Uterus (tissue), 4 donors: ENCODE measurements at places on chromosomes 12 and 14. TPM values are rescaled to one million over a fixed set of nuclear protein-coding genes. Genes with fewer than 3 reads are reported as not detected.
A peak's percentile ranks its signal among the peaks of the same experiment; 100 is the strongest.

Gene CCNK
- 40.6 TPM for total RNA-seq

DNA sequence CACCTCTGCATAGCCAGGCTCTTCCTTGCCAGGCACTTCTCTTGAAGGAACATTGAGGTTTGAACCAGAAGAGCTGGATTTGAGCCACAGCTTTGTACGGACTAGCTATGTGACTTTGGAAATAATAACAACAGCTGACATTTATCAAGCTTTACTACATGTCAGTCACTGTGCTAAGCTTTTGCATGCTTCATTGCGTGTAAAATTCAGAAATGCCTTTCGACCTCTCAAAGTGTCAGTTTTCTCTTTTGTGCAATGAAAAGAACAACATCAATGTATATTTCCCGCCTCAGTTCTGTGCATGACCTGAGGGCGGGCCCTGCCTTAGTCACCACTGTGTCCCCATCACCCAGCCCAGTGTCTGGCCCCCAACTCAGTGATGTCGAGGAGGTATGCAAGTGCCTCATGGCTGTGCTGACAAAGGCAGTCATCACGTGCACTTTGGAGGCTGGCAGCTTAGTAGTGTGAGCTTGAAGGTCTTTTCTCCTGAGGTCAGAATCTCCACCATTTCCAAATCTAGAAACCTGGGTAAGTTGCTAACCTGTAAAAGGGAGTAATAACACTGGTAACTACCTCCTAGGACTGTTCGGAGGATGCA is 17.9 kb upstream of the AQP2 start:
- no peak overlapping the region for H3K27ac ChIP-seq
- H3K36me3 ChIP-seq = no peaks in the 10 kb centered on the region
- DNase-seq = no peak
- H3K4me3 ChIP-seq = no peak overlapping the region

Gene ZBTB25
- 10.9 TPM for total RNA-seq

Gene KRT83
- total RNA-seq = not detected

Gene SLC25A47
- total RNA-seq = not detected

DNA sequence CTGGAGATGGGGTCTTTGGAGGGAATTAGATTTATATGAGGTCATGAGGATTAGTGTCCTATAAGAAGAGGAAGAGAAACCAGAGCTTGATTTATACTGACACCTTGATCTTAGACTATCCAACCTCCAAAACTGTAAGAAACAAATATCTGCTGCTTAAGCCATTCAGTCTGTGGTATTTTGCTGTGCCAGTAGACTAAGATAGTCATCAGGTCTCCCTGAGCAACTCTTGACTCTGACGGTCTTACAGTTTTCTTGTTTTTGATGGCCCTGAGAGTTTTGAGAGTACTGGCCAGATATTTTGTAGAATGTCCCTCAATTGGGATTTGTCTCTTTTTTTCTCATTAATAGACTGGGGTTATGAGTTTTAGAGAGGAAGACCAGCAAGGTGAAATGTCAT is 51.7 kb downstream of the TSHR start:
- H3K4me3 ChIP-seq = no peak overlapping the region
- no peaks in the 10 kb centered on the region for H3K4me1 ChIP-seq

- H3K4me3 ChIP-seq = no peak overlapping the region
- peak overlapping the region; percentile 52 for H3K27ac ChIP-seq
- DNase-seq = peak; percentile 24
- no peaks in the 10 kb centered on the region for H3K27me3 ChIP-seq
These were observed 92.7 kb downstream of the DIP2B start for GRCh38 chr12:50597200-50598195.

Gene CLEC1A
- 22.4 TPM for total RNA-seq

DNA sequence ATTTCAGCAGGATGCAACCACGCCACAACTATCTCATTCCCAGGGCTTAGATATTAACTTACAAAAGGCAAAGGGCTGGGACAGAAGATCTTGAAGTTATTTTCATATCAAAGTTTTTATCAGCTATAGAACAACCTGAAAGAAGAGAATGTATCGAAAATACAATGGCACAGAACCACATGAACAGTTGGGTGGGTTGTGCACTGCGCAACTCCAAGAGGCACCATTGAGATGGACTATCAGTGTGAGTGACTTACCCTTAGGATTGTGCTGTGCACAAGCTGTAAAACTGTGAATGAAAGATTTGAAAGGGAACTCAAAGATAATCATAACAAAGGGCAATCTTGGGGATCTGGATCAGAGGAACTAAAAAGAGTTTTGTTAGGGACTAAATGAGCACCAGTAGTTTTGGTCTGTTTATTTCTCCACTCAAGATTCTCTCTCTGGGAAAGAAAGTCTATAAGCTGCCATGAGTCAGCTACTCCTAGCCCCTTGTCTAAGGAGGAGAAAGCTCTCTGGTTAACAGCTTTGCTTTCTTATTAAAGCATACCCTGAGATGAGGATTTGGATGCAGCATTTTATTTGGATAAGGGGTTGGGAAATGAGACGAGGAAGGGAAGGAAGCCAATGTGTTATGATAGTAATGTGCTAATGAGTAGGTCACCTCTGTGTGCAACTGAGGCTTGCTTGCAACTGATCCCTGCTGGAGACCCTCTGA is 62.2 kb downstream of the TBX5 start:
- H3K4me3 ChIP-seq = no peak overlapping the region
- DNase-seq = no peak
- no peaks in the 10 kb centered on the region for H3K4me1 ChIP-seq
- H3K27me3 ChIP-seq = no peaks in the 10 kb centered on the region
- no peak overlapping the region for H3K27ac ChIP-seq

Gene FOXG1
- total RNA-seq = not detected

GRCh38 chr14:65335411-65335947 is 77.1 kb upstream of the FUT8 start:
- no peaks in the 10 kb centered on the region for H3K4me1 ChIP-seq
- no peaks in the 10 kb centered on the region for H3K27me3 ChIP-seq
- no peak for DNase-seq
- no peaks in the 10 kb centered on the region for H3K36me3 ChIP-seq
- no peak overlapping the region for H3K4me3 ChIP-seq

Gene SELPLG
- 3.6 TPM for total RNA-seq

- no peaks in the 10 kb centered on the region for H3K4me1 ChIP-seq
- no peak overlapping the region for H3K27ac ChIP-seq
- no peaks in the 10 kb centered on the region for H3K27me3 ChIP-seq
- no peaks in the 10 kb centered on the region for H3K36me3 ChIP-seq
- DNase-seq = no peak
- no peak overlapping the region for H3K4me3 ChIP-seq
These were observed 70.1 kb downstream of the SLC6A15 start for GRCh38 chr12:84842406-84843013.

GRCh38 chr14:26323869-26324268 is 274.0 kb downstream of the NOVA1 start:
- no peak for DNase-seq
- no peaks in the 10 kb centered on the region for H3K36me3 ChIP-seq
- H3K4me1 ChIP-seq = no peaks in the 10 kb centered on the region
- no peaks in the 10 kb centered on the region for H3K27me3 ChIP-seq
- no peak overlapping the region for H3K4me3 ChIP-seq

DNA sequence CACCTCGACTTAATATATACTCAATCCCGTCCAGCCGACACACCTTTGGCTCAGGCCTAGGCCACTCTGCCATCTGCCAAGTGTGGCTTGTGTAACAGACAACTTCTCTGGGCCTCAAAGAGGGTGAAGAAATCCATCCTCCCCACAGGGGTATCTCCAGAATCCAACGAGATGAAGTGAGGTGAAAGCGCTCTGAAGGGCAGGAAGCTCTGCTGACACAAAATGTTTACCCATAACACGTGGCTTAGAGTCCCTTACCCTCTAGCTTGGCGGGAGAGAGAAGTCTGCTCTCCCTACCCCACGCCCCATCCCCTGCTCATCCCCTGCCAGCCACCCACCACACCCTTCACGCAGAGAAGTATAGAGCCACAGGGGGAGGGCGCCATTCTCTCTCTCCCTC is 13.0 kb downstream of the ZBTB39 start:
- no peak overlapping the region for H3K4me3 ChIP-seq
- peaks cover under 1% of the 10 kb centered on the region for H3K4me1 ChIP-seq
- no peaks in the 10 kb centered on the region for H3K36me3 ChIP-seq
- no peaks in the 10 kb centered on the region for H3K27me3 ChIP-seq

DNA sequence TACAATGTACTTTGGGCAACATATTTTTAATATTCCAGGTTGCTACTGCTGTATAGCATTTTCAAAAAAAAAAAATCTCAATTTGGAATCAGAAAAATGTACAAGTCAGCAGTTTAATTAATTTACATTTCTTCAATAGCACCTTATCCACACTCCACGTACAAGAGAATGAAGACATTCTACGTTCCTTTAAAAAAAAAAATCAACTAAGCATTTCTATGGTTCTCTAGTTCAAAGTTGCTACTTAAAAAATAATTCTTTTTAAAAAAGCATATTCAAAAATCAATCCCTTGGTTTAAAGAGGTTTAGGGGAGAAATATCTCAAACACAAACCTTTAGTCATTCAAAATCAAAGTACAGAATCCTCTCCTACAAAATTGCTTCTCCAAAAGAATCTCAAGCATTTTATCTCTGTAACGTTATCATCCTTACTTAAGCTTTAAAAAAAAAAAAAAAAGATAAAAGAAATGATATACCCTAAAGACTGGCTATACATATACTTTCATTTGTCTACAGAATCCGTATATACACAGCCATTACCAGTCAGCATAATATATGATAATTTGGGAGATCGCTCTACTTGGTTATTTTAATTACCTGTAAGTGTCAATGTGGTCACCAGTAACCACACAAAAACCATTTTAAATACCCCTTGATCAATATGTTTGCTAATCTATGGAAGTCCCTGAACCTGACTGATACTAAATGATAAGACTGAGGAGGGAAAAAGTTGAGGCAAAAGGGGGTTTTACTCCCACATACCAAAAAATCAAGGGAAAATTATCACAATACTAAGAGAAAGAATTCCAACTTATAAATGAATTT is 2.7 kb downstream of the MED13L start:
- no peak for DNase-seq
- no peak overlapping the region for H3K4me3 ChIP-seq
- no peak overlapping the region for H3K27ac ChIP-seq
- H3K27me3 ChIP-seq = no peaks in the 10 kb centered on the region

- no peaks in the 10 kb centered on the region for H3K36me3 ChIP-seq
- H3K27me3 ChIP-seq = no peaks in the 10 kb centered on the region
- peak overlapping the region; percentile 86 for H3K27ac ChIP-seq
These were observed 137.0 kb downstream of the CRADD start for GRCh38 chr12:93813972-93814821.

Gene SIX6
- not detected for total RNA-seq

Gene NPAS3
- 0.51 TPM for total RNA-seq
